A549 treated with CORT108297 at 1 μM for 4 hours (cell line): ENCODE measurements at places on chromosomes 12 and 14. TPM values are rescaled to one million over a fixed set of nuclear protein-coding genes. Genes with fewer than 3 reads are reported as not detected.

Gene TAS2R42
- total RNA-seq = not detected in 5 replicates

Gene CPSF6
- 55.2 to 66.9 TPM (median 60.1 TPM) in 5 replicates for total RNA-seq

Gene DENND5B
- total RNA-seq = 13.2 to 16.2 TPM (median 15.5 TPM) in 5 replicates

Gene KLHDC1
- 0.17 to 0.46 TPM (median 0.36 TPM) in 5 replicates for total RNA-seq

Gene HOXC9
- total RNA-seq = 11.1 to 12.5 TPM (median 11.7 TPM) in 5 replicates

Gene OTOGL
- total RNA-seq = 0.02 TPM in 1 of 5 replicates, not detected in the others

Gene LPAR5
- 0.45 to 0.81 TPM (median 0.70 TPM) in 5 replicates for total RNA-seq

Gene IL22
- total RNA-seq = not detected in 5 replicates
